ENCODE measurements at places on chromosomes 11 and 22.

GRCh38 chr11:30111786-30112185 is 95.0 kb upstream of the KCNA4 start:
- no peak for DNase-seq

- no peak for DNase-seq
These were observed 1.6 kb downstream of the DEAF1 start for GRCh38 chr11:693415-693831.

DNA sequence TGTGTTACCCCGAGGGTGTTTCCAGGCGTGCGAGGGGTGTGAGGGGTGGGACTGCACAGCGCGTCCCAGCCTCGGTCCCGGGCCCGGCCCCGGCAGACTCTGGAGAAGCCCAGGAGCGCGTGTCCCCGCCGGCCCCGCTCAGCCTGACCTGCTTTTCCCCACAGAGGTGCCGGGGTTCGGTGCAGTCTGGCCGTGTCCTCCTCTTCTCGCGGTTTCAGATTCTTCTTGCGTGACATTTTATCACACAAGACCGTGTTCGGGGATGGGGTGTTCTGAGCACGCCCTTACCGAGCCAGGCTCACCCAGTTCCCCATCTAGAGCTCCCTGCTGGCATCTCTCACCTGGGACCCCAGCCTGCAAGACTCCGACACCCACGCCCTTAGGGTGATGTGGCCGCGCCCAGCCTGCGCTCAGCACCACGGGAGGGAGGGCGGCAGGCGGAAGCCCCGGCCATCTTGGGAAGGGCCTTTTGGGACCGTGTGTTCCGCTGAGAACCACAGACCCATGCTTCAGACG is 775.6 kb downstream of the BRD1 start:
- DNase-seq, result peak; percentile 20

GRCh38 chr11:14224395-14224794 is 134.6 kb downstream of the RRAS2 start:
- DNase-seq, result no peak

- peak; percentile 65 for DNase-seq
These were observed 18.7 kb upstream of the JHY start for GRCh38 chr11:122863704-122864326.

DNA sequence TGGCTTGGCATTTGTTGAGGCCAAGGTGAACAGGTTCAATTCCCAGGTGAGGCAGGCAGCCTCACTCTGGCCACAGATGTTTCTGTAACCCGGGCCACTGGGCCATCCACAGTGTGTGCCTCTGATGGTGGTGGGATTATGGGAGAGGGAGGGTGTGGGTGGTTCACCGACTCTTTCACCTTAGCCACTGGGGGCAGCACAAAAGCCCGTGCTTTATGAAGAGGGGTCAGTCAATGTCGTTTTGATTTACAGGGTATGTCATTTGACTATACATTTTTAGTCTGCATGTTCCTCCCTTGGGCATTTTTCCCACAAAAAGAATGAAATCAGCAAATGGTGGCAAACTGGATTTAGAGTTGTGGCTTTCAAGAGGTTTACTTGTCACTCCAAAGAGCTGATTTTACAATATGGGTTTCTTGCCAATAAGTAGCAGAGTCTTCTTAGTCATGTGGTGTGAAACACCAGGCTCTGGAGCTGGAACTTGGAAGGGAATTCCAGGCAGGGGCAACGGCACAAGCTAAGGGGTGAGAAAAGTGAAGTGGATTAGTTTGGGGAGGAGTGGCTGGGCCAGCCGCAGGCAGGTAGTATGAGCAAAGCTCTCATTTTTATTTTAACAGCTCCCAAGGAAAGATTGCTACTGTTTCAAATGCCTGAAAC is 217.8 kb upstream of the ZBED5 start:
- no peak for DNase-seq

DNA sequence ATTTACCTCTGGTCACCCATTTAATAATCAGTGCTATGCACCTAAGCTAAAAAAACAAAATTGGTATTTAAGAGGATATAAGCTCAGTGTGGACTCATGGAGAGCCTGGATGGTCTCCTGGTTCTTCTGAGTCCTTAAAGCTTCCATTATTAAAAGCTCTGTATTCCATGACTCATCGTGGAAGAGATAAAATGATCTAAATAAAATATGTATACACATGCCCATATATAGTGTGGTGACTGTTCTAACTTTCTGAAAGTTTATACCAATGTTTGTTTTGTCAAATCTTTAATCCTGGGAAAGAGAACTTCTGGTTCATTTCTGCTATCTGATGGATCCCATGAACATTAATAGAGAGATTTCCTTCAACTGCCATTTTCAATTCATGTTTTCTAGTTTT is 375.9 kb downstream of the GUCY1A2 start:
- DNase-seq, result no peak

DNA sequence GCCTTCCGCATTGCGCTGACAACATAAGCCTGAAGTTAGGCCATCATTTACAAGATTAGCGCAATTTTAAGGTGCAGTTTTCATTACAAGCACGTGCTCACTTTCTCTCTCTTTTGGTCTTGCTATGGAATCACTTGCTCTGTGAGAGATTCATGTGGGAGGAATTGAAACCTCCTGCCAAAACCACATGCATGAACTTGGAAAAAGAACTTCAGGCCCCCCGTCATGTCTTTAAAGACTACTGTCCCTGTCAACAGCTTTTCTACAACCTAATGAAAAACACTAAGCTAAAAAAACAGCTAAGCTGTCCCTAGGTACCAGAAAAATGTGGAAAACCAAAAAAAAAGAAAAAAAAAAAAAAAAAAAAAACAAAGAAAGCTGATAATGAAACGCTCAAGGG is 1707.6 kb upstream of the RAG2 start:
- no peak for DNase-seq

- no peak for DNase-seq
These were observed 119.6 kb upstream of the BLID start for GRCh38 chr11:122235615-122236014.

GRCh38 chr11:8097062-8097461 is 16.1 kb downstream of the TUB start:
- no peak for DNase-seq

GRCh38 chr11:128532572-128533091 is 54.7 kb downstream of the ETS1 start:
- DNase-seq, result no peak

- no peak for DNase-seq
These were observed 34.8 kb upstream of the SHISAL1 start for GRCh38 chr22:44347549-44347948.

GRCh38 chr22:47724751-47725150 is 962.3 kb downstream of the TBC1D22A start:
- DNase-seq, result no peak

- no peak for DNase-seq
These were observed 116.1 kb downstream of the FEZ1 start for GRCh38 chr11:125379981-125380380.

GRCh38 chr11:121270001-121270678 is 22.4 kb upstream of the SC5D start:
- DNase-seq, result no peak

- no peak for DNase-seq
These were observed 16.8 kb upstream of the CASTOR1 start for GRCh38 chr22:30305906-30306626.

DNA sequence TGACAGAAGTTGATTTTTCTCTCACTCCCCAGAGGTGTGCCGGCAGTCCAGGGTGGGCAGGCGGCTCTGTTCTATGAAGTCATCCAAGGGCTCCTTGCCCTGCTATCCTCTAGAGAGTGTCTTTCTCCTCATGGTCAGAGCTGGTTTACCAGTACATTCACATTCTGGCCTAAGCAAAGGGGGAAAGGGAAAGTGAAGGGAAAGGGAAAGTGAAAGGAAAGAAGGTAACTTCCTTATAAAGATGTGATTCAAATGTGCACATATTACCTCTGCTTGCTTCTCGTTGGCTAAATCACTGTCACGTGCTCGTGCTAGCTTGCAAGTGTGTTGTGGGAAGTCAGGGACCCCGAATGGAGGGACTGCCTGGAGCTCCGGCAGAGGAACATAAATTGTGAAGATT is 2.9 kb upstream of the HTATIP2 start:
- DNase-seq, result peak; percentile 28

- no peak for DNase-seq
These were observed 66.9 kb downstream of the GAB2 start for GRCh38 chr11:78350646-78351165.

- no peak for DNase-seq
These were observed 48.1 kb upstream of the SHISAL1 start for GRCh38 chr22:44360668-44361381.
